Fibroblast of the conjunctiva (primary cell): ENCODE measurements at places on chromosomes 4 and X.

DNA sequence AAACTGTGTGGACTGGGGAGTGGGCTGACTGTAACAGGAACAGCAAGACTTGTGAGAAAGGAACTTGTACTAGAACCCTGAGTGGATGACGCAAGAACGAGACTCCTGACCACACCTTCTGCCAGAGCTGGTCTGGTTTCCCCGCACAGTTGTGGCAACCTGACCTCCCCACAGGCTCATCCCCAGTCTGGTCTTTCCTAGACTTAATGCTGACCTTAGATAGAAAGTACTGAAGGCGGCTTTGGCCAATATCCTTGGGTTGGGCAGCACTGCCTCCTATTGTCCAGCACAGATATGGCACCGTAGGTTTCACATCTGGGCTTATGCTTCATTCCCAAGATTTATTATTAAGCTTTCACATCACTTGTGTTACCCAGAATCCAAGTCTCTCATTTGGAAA is 137.8 kb upstream of the FRG1 start:
- no peak for DNase-seq

DNA sequence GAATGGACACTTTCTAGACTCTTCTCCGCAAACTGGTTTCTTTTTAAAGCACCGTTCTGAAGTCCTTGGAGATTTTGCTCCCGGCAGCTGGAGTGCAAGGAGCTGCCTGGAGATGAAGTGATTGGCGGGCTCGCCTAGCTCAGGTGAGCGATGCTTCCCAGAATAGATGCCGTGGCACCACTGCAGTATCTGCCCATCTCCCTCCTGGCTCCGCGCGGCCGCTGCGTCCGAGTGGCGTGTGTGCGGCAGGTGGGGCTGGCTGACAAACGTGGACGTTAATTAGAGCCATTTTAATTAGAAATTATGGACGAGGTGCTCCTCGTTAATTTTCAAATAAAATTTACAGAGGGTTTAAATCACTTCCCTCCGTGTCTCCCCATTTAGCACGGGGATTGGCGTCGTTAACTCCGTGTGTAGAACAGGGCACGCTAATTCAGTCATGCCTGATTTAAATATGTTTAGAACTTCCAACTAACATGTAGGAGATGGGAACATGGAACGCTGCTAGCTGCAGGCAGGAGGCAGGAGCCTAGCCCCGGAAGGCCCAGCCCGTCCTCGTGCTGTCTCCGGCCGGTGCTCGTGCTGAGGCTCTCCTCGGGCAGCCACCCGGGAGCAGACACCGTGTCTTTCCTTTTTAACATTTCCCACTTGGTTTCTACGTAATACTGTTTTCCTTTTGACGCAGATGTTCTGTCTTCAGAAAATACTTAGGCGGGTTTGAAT is 11.6 kb downstream of the UVSSA start:
- no peak for DNase-seq

DNA sequence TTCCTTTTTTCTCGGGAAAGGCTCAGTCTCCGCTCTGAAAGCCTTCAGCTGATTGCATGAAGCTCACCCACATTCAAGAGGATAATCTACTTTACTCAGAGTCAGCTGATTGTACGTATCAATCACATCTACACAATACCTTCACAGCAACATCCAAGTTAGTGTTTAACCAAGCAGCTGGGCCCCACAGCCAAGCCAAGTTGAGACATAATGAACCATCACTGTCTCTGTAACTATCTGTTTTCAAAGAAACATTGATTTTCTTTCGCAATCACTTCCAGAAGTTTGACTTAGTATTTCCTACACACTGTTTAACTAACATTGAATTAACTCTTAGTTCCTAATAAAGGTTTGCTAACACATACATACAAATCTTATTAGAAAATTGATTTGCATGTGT is 40.3 kb downstream of the RWDD4 start:
- no peak for DNase-seq

DNA sequence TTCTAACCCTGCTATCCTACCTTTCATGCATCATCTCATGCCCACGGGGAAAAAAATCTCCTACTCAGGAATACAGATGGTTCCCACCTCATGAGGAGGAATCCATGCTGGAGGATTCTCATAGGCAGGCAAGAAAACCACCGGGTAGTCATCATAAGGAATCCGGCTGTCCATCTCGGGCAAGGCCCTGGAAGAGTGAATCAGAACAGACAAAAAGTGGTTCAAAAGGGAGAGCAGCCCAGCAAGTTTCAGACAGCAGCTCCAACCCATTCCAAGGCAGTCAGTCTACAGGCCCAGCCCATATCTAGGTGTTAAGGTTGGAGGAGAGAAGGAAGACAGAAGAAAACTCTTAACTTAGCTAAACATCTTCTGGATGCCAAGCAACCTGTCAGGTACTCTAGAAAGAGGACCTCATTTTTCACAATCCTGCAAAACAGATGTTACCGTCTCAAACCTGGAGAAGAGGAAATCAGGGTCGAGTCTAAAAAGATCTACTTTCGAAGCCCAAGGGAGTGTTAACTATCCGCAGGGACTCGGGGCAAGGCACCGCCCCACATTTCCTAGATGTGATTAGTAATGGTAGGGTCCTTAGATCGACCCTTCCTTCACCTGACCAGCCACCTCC is 447 bp downstream of the PDZD11 start:
- no peak for DNase-seq

DNA sequence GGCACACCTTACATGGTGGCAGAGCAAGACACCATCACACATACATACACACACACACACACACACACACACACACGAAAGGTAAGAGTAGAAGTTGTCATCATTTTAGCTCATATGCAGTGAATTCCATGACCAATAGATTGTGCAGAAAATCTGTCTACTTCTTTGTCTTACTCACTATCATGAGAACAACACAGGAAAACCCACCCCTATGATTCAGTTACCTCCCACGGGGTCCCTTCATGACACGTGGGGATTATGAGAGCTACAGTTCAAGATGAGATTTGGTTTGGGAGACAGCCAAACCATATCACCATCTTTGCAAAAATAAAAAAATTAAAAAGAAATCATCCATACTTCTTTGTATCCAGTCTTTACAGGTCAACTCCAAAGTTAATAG is 221.1 kb downstream of the BMPR1B start:
- DNase-seq, result no peak

- no peak for DNase-seq
These were observed 163.9 kb upstream of the ADGRL3 start for GRCh38 chr4:61036071-61036684.

DNA sequence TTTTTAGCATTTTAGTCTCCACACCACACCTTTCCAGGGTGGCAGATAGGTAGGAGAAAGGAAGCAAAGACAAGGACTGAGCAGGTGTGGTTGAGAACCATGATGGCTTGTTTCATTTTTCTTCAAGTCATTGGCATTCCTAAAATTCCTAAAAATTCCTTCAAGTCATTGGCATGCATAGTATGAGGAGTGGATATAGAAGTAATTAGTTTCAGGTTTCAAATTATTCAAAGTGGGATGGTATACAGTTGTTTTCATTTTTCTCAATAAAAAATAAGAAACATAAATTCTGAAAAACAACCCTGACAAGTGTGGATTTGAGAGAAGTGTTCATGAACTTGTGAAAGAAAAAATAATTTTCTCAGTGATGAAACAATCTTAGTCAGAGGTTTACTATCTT is 22.3 kb upstream of the HERC3 start:
- no peak for DNase-seq

DNA sequence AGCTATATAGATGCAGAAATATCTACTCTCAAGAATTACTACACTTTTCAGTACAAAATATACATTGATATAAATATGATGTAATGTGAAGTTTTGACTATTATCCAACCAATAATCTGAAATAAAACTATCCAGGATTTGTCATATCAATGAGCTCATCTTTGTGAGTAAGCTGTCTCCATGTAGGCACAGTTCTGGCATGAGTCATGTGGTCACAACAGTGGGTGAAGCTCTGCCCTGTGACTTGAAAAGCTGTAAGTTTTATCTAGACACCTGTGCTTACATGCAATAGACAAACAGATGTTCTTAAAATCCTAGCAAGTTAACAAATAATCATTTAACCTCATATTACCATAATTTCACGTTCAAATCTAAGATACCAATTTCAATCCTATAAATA is 192.7 kb downstream of the GABRG1 start:
- no peak for DNase-seq

GRCh38 chr4:8540586-8540985 is 39.6 kb upstream of the GPR78 start:
- no peak for DNase-seq

DNA sequence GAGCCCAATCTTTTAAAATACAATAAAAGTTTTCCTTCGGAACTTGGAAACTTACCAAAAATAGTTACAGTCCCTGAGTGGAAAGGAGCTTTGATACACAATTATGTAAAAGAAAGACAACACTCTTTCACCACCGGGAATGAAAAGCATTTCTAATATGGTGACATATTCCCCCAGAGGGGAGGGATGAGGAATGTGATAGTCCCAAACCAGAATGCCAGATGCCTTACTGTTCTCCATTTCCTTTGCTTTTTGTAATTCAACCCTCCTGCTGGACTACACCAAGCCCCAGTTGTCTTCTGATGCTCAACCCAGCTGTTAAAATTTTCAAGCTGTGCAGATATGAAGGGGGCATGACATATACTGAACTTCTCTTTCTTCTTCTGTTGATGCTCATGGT is 4.1 kb downstream of the PRIMPOL start:
- no peak for DNase-seq

DNA sequence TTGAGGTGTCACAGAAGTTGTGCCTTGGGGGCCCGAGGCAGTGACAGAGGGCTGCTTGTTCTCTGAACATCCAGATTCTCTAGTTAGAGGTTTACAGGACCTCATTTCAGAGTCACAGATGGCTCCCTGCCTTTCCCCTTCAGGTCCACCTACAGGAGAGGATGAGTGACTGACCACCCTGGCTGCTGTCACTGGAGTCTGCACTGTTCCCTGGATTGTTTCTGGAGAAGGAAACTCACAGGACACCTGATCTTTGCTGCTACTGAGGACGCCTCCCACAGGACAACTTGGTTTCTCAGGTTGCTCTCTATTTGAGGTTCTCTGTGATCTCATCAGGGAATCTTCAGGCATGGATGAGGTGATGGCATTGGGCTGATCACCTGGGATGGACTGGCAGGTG is 58.3 kb downstream of the GPRIN3 start:
- no peak for DNase-seq

GRCh38 chrX:114611018-114611619 is 27.2 kb downstream of the HTR2C start:
- DNase-seq, result peak; percentile 33

- DNase-seq, result no peak
These were observed 127.2 kb downstream of the FNIP2 start for GRCh38 chr4:158895797-158896576.

GRCh38 chr4:55359397-55359916 is 13.4 kb downstream of the SRD5A3 start:
- no peak for DNase-seq

DNA sequence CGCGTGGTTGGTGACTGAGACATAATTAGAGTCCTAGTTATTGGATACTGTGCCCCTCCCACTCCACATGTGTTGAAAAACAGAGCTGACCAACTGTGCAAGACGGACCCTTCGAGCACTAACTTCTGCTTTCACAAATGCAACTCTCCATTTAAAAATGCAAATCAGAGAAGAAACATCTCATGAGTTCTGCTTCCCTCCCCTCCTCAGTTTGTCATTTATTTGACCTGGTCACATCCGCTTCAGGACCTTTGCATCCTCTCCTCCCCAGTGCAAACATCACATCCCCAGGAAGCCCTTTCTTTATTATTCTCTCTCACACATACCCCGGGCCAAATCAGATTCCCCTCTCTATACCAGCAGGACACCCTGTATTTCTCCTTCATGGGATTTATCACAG is 38.1 kb upstream of the NOCT start:
- no peak for DNase-seq

GRCh38 chrX:10043386-10043785 is 76.2 kb downstream of the CLDN34 start:
- DNase-seq, result no peak

DNA sequence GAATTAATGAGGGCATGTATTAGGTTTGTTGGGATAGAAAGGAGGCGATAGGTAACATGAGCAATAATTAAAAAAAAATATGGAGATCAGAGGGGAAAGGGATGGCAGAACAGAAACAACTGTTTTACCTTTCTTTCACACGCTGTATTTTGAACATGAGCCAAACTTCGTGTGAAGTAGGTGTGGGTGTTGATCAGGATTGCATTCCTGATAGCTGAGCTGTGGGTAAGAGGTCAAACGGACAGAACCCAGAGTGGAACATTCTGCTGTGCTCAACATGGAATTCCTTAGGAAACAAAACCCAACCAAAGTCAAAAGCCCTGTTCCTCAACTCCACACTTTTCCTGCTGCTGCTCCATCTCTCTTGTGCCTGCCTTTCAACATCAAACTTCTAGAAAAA is 162.5 kb upstream of the CASK start:
- DNase-seq, result no peak

DNA sequence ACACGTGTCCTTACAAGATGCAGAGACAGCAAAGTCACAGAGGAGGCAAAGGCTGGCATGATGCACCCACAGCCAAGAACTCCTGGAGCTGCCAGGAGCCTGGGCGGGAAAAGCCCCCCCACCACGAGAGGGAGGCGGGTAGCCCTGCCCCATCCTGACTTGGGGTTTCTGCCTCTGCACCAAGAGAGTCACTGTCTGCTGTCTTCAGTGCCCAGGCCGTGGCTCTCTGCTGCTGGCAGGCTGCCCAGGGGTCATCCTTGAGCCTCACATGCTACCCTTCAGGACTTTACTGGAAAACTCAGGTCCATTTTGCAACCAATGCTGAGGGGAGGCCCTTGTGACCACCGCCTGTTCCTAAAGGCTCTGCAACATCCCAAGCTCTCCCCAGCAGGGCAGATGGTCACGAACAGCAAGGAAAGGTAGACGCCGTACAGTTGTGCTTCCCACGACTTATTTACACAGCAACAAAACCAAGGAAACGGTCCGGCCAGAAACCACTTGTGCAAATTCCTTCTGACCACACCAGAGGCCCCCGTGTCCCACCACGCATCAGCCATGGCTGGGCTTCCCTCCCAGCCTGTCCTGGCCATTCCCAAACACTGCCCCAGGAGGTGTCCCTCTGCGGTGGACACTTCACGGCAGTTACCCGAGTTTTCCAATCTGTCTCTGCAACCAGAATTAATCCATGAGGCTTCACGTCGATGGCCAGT is 56.9 kb downstream of the ACOX3 start:
- DNase-seq, result no peak

DNA sequence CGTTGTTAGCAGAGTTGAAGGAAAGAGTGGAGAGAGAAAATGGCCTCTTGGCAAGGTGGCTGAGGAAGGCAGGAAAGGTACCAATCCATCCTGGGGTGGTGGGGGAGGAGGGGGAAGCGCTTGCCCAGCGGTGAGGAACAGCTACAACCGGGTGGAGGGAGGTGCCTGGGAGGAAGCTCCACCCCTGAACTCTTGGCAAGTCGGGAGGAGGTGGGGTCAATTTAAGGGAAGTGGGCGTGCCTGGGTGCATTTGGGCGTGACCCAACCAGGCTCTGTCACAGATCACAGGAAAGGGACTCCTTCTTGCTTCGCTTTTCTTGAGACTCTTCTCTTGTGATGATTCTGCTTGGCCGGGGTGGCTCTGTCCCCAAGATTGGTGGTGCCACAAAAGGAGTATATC is 41.7 kb downstream of the BCORL1 start:
- DNase-seq, result peak; percentile 23
